ENCODE measurements at places on chromosomes 4 and X.

DNA sequence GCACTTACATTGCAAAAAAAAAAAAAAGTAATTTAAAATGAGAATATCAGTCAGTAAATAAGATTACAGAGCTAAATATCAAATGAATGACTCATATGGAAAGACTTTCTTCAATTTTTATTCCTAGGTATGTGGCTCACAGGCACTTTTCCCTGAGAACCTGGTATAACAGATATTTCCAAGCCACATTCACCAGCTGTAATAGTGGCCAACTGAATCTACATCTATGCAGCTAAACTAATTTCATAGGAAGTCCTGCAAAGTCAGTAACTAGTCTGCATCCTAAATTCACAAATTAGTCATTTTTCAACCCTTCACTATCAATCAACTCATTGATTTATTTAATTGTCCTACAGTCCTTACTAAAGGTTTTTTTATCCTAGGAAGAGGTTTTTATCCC lies 5.6 kb downstream of the PDE5A start:
- no peak for DNase-seq

DNA sequence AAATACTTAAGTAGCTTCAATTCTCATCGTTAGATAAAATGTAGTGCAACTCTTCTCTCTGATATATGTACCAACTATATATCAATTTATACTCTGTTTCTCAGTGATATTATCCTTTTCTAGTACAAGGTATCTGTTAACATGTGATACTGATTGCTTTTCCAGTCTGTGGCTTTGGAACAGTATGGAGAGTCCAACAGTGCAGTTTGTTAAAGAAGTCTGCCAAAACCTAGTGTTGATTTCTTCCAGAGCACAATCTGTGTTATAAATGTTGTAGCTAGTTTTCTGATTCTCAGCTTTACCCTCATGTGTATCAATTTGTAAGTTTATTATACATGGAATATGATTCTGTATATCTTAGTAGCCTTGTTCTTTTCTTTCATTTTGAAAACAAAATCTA lies 465.0 kb downstream of the IL15 start:
- no peak for DNase-seq

DNA sequence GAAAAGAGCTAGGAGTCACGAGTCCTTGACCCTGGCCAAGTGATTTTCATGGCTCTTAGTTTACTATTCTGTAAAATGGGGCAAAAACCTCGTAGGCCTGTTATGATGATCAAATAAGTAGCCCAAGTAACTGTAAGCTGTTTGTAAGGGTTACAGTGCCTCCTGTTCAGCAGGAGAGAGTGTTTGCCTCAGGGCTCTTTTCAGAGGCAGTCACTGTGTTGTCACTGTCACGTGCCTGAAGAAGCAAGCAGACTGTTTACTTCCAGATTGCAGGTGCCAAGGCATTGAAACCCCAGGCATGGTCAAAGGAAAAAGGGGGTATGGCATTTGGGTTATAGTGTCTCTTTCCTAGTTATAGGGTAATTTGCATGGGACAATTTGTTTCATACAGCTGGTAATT lies 4.5 kb downstream of the RAB39B start:
- no peak for DNase-seq

- no peak for DNase-seq
Measured at GRCh38 chr4:123606946-123607542, 210.4 kb downstream of the SPRY1 start.

DNA sequence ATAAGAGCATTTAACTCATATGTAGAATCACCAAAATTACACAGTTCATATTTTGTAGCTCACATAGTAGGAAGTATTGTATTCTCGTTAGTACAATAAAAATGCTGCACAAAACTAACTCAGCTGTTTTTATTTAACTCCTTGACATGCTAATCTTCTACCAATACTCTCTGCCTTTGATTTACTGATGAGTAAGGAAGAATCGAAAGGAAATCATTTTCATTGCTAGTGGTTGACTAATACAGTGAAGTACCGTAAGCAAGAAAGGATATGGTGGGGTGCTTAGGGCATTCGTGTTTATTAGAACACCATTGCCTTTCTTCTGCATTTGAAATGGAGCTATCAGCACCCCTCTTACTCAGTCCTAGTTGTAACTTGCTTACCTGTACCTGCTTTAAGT lies 1239.1 kb upstream of the TENM3 start:
- DNase-seq: no peak

DNA sequence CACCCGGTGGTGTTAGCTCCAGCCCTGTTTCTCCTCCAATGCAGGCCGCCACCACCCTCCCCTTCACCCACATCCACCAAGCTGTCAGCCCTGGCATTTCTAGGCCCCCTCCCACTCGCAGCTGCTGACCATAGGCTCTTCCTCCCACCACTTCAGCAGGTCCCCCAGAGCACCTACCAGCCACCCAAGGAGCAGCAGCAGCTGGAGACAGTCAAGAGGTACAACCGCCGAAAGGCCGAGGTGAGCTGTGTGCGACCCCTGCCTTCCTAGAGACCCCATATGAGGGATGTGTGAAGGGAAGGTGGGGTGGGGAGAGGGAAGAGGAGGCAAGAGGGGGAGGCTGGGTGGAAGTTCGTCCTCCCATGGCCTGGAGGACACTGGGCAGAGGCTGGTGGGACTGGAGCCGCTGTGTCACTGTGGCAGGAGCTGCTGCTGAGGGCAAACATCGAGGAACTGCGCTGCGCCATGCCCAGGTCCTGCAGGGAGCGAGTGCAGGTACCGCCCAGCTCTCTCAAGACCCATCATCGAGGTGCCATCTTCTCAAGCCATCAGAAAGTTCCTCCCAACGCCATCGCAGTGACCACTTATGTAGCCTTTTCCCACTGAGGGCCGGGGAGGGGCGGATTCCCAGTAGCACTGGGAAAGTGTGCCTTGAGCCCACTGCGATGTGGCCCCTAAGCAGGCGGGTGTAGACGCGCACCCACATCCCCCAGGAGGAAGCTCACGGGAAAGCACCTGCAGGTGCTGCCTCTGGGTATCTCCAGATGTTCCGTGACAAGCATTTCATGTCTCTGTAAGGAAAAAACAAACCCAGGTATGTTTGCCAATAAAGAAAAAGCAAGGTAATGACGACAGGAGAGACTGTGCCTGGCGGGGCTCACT lies 19.2 kb upstream of the RNF4 start:
- no peak for DNase-seq

- DNase-seq: no peak
Measured at GRCh38 chr4:76620723-76621468, 185.9 kb downstream of the SHROOM3 start.

- no peak for DNase-seq
Measured at GRCh38 chrX:30533835-30534234, 43.7 kb downstream of the TASL start.

- DNase-seq: no peak
Measured at GRCh38 chrX:136619899-136620505, 28.0 kb upstream of the CD40LG start.

DNA sequence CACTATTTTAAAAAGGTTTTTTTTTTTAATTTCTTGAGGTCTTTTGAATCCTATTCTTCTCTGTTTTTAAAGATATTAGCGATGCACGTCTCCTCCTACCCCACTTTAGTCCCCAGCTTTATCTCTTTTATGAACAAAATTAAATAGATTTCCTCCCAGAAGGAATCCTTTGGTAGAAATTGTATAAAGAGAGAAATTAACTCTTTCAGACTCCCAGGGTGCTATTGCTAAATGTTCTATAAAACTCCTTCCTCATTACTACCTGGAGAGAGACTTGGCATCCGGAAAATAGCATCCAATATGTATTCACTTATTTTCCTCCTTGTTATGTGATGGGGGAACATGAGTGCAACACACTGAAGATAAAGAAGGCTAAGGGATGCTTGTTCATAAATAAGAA lies 16.5 kb upstream of the PACRGL start:
- no peak for DNase-seq

- DNase-seq: no peak
Measured at GRCh38 chrX:153934148-153934761, 582 bp downstream of the NAA10 start.

- no peak for DNase-seq
Measured at GRCh38 chr4:26281881-26282280, 38.9 kb upstream of the RBPJ start.

- no peak for DNase-seq
Measured at GRCh38 chrX:148540114-148540513, 39.7 kb downstream of the AFF2 start.

DNA sequence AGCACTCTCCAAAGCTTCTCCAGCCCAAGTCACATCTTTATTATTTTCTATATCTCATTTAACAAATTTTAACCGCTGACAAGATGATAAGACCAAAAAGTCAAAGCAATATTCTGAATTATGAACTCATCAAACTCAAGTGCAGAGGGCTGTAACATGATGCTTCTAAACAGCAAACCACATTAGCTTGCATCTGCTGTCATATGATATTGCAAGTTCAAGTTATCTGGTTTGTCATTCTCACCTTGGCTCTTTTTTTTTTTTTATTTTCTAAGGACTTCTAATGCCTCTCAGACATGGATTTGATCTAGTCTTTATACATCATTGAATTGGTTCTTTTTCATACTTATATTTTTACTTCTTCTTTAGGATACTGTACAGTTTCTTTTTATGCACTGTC lies 93.4 kb downstream of the SLC10A7 start:
- DNase-seq: no peak

GRCh38 chrX:43741843-43742573 lies 85.9 kb downstream of the MAOA start:
- no peak for DNase-seq

- no peak for DNase-seq
Measured at GRCh38 chr4:73603271-73603710, 16.9 kb downstream of the RASSF6 start.

GRCh38 chr4:1618438-1618837 lies 65.7 kb downstream of the FAM53A start:
- DNase-seq: no peak

GRCh38 chr4:73896416-73896815 lies 27.2 kb downstream of the CXCL1 start:
- DNase-seq: no peak

DNA sequence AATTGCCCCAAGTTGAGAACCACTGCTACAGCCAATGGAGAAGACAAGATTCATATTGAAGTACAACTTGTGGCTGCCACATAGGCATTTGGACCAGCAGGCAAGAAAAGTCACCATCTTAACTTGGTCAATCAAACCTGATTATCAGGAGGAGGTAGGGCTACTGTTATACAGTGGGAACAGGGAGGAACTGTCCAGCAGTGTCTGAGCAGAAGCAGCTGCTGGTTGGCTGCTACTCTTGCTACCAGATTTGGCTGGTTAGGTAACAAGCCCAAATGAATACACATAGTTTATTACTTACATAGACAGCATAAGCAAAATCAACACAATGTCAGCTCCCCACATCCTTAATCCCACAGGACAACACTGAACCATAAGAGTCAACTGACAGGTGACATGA lies 39.4 kb downstream of the ATP1B4 start:
- no peak for DNase-seq

- no peak for DNase-seq
Measured at GRCh38 chrX:119686087-119686691, 6.8 kb downstream of the SEPTIN6 start.

GRCh38 chr4:54872261-54872660 lies 214.5 kb downstream of the KIT start:
- no peak for DNase-seq

- DNase-seq: no peak
Measured at GRCh38 chrX:17592117-17592516, 145.2 kb upstream of the SCML1 start.

GRCh38 chr4:120922381-120923206 lies at the start of gene PRDM5:
Gene PRDM5, minus strand, starts transcription at chr4:120922726. Its CDS starts 118 bp downstream, at chr4:120922608.
- DNase-seq: no peak

DNA sequence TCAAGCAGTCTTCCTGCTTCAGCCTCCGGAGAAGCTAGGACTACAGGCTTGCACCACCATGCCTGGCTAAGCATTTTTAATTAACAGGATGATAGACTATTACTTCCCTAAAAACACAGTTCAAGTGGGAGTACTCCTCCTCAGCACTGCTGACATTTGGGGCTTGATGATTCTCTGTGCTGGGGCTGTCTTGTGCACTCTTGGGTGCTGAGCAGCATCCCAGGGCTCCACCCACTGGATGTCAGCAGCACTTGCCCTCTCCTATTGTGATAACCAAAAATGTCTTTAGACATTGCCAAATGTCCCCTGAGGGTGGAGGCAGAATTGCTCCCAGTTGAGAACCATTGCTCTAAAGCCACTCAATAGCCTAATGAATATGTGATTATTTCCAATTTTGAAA lies 60.4 kb downstream of the CLCN4 start:
- no peak for DNase-seq

DNA sequence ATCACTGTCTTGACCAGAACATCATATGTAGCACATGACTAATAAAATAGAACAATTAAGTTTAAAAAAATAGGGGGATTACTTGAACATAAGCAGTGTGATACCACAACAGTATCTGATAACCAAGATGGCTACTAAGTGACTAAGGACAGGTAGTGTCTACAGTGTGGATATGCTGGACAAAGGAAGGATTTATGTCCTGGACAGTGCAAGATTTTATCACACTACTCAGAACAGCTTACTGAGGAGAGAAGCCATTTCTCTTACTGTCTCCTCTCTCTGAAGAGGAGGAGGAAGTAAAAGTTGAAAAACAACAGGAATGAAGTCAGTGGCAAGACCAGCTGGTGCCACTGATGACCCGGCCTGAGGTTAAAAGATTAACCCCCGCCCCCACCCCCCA lies 4.0 kb upstream of the SLC10A7 start:
- no peak for DNase-seq

DNA sequence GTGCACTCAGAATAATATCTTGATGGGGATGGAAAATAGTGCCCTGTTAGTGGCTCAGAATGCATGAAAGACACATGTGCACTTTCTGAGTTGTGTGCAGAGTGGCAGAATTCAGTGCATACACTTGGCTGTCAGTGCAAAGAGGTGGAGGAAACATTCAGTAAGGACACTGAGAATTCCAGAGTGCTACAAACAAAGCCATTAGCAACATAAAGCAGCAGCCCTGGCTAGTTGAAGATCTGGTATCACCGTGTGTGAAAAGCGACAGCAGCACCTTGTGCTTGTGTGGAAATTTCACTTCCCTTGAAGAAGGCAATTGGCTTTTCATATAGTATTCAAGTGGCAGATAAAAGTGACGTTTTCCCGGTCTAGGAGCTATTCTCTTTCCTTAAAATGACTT lies 810.4 kb downstream of the TRIML1 start:
- DNase-seq: no peak

DNA sequence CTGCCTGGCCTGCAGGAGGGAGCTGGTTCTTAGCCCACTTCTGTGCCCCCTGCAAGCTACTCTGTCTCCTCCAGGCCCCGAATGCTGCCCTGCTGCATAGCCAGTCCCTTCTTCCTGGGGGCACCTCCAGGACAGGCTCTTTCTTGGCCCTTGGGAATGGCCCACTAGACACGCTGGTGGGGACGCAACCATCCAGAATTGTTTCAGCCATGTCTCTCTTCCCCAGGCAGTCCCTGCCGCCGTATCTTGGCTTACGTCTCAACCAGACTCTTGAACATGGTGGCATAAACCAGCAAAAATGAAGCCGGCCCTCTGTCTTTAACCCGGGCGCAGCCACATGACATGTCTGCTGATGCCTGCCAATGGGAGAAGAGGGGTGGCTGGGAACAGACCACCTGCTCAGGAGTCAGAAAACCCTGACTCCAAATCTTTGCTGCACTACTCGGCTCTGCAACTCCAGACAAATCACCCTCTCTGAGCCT lies 9.0 kb downstream of the LRPAP1 start:
- DNase-seq: no peak
